ENCODE measurements at places on chromosomes 1 and 21.

DNA sequence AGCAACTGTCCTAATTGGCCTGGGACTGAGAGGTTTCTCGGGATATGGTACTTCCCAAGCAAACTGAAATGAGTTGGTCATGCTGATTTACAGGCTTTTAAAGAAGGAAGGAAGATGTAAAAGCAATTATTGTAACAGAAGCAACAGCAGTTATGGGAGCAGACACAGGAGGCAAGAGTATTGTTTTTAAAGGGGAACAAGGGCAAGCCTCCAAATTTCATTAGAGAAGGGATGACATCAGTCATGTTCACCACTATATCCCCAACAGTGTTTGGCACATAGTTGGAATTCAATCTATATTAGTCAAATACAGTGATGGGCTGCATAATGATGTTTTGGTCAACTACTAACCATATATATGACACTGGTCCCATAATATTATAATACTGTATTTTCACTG lies 46.0 kb upstream of the JUN start:
- no peak for ATAC-seq

GRCh38 chr1:12405325-12406210 lies 175.7 kb downstream of the VPS13D start:
- ATAC-seq = no peak

- no peak for ATAC-seq
These were observed 36.1 kb downstream of the RUNX3 start for GRCh38 chr1:24894002-24894401.

DNA sequence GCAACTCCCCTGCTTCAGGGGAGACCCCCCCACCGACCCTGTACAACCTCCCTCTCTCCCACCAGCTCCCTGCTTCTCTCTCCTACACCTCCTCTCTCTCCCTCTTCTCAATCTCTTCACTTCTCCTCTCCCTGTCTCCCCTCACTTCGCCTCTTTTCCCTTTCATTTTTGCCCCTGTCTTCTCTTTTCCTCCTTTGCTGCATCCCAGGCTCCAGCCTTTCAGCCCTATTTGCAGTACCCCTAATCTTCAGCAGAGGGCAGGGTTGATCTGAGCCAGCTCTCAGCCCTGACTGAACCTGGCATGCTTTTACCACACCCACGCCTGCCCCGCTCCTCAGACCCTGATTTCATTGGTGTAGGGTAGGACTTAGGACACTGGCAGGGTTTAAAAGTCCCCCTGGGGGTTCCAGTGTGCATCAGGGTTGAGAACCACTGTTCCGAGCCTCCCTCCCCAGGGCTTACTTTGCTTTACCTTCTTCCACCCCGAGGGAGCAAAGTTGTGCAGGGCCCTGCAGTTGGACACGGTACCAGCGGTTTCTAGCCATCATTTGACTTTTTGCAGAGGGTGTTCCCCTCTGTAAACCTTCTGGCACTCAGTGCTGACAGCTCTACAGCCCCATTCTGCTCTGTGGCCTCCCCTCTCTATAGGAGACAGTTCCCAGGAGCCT lies 67.3 kb upstream of the CNTN2 start:
- peak; percentile 63 for ATAC-seq

DNA sequence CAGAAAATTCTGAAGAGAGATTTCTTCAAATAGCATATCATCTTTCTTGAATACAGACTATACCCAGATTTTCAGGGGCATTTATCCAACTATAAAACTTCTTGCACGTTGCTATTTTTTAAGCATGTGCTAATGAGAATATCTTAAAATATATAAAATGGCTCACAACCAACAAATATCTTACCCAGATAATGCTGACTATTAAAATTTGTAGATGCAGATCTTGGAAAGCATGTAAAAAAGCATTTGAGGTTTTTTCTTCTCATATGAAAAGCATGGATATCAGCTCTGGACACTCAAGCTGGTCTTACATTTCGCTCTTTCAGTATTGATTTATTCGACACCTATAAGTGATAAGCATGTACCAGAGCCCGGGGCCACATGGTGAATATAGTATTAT lies 1187.7 kb upstream of the ADGRL4 start:
- no peak for ATAC-seq

DNA sequence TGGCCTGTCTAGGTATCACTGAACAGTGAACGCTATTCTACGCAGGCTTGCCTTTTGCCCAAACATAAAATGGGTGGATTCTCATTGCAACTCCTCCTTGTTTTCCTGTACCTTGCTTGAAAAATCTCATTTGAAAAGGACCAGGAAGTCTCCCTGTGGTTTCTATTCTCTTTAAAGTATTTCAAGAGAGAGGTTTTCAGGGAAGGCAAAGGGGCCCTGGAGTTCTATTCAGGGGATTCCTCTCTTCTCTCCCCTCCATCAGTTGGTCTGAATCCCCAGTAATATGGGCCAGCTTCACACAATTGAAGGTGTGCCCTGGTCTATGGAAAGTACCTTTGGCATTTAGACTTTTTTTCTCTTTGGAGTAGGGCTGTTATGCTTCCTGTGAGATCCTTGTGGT lies 311.3 kb downstream of the RGS7 start:
- ATAC-seq = no peak

GRCh38 chr1:10193288-10193687 lies 17.1 kb upstream of the KIF1B start:
- ATAC-seq = no peak

GRCh38 chr1:54967372-54967771 lies 13.1 kb upstream of the TMEM61 start:
- no peak for ATAC-seq

DNA sequence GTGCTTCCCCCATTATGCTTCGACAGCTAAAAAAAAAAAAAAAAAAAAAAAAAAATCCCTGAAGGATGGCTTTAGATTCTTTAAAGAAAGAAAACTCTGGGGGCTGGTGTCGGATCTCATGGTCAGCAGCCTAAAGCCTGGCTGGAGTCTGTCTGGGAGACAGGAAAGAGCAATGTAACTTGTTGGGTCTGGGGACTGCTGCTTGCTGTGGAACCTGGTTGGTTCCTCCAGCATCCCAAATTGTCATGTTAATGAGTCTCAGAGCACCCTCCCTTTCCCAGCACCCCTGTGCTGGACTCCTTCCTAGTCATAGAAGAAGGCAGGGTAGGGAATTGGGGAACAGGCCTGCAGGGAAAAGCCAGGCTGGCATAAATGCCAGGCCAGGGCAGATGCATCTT lies 3.0 kb downstream of the KCNC4 start:
- ATAC-seq = no peak

GRCh38 chr1:18794561-18794960 lies 64.9 kb downstream of the TAS1R2 start:
- no peak for ATAC-seq

- ATAC-seq = no peak
These were observed 213.9 kb upstream of the LYPLAL1 start for GRCh38 chr1:218959784-218960183.

DNA sequence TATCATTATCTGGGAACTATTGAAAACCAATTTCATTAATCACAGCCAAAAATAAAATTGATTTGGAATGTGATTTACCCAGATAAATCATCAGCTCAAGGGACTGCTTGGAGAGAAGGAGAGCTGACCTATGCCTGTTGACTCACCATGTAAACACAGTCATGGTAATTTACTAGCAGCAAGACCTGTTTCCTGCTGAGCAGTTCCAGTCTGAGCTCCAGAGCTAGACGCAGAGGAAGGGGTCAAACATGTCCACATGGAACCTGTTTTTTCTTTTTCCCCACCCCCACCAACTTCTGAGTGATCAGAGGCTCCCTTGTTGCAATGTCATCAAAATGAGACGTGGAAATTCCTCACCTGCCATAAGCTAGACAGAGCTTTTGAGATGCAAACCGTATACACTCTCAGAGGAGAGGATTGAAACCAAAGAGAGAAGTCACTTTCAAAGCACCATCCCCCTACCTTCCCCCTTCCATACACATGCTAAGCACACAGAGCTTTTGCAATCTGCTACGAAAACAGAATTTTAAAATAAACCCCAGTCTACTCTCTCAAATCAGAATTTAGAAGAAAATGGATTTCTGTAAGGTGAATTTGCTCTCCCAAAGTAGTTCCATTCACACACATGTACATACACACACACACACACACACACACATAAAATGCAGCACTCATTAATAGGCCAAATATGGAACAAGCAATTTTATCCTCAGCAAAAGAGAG lies 55.9 kb upstream of the PTGFRN start:
- ATAC-seq = peak; percentile 97

DNA sequence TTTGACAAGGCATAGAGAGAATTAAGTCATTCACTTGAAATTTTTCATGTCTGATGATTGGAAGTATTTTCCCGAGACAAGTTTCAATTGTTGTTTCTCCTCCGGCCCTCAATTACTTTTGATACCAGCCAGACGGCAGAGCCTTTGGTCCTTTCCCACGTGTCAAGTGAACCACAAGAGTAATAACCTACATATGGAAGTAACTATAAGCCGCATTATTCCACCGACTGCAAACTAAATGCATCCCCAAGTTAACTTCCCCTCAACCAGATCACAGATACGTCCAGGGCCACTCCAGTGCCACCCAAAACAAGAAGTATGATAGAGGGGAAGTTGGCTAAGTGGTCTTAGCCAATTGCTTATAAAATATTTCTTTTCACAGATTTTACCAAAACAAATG lies 20.2 kb downstream of the COLGALT2 start:
- ATAC-seq = no peak

DNA sequence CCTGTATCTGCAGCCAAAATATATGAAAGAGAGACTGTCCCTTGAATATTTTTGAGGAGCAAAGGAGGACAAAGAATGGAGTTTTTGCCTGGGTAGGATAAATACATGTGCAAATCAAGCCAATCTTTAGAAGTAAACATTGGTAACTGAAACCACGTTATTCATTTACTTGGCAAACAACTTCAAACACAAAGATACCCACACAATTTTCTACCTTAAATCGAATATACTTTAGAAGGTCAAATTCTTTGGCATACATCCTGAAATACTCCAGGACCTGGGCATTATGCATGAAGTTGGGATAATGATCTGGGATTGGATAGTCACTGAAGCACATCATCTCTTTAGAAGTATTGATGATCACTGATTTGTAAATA lies 9.6 kb downstream of the FMO5 start:
- ATAC-seq = no peak

DNA sequence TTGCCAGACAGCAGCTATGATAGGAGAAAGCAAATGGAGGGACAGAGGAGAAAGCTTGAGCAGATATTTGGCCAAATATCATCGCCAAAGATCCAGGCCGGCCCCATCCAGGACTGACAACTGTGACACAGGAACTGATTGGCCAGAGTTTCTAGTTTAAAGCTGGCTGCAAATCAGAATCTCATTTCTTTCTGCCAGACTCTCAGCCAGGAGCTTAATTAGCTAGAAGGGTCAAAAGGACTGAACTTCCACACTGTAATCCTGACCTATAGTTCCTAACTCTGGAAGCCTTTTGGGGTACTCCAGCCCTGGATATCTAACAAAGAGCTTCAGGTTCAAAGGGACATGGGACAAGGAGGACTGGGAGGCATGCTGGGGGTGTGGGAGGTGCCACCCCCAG lies 106.7 kb upstream of the GNG12 start:
- no peak for ATAC-seq

DNA sequence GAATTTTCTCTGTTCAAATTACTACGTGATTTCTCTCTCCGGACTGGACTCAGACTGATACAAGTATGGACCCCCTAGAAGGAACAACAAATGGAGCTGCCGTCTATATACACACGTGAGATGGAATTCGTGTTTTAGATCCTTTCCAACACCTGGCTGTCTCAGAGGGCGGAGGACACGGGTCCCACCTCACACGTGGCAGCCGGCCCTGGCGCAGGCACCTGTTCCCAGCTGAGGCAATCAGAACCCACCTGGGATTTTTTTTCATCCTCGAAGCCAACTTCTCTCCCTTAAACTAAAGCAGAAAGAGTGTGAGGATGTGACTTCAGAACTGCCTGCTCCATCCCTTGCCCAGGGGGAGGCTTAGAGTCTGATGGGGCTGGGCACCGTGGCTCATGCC lies 34.1 kb upstream of the SCCPDH start:
- ATAC-seq = no peak

DNA sequence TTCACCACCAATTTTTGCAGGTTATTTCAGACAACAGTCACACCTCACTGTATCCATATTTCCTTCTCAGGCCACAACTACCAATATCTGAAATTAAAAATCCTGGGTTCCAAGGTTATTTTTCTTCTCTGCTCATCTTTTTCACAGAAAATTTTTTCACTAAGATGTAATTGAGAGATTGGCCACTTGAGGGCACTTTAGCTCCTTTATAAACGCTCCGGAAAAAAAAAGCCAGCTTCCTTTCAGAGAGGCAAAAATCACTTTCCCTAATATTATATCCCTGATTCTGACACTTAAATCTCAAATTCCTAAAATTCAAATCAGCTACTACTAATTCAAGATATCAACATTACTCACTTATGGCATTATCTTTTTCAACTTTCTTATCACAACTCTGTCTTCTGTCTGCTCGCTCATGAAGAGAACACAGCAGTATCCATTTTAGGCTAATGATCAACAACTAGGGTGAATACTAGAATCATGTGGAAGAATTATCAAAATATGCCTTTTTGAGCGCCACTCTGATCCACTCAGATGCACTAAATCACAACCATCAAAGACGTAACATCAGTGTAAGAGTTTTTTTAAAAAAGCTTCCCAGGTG lies 101.4 kb upstream of the RGS1 start:
- no peak for ATAC-seq

DNA sequence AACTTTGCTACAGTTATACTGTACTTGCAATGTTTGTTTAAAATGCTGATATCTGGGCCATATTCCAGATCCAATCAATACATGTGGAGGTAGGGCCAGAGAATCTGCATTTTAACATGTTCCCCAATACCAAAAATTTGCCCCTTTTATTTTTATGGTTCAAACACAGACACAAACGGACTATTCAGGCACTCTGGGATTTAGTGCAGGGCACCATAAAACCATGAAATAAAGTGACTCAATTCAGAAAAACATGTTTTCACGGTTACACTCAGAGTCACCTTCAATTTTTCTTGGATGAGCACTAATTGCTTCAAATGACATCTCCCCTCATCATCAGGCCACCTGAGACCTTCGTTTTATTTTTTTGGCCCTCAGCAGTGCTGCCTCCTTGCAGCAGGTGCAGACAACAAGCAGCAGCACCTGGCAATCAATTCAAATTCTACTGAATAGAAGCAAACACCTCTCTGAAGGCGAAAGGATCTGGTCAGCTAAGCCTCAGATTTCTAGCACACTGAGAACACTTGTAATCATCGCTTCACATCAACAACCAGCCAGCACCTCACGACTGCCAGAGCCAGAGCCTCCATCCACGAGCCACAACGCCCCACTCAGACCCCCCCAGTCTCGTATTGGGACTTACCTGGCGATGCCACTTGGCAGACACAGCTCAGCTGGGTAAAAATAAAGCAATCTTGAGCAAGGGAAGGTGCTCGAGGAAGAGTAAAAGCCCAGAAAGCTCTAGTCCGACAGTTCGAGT lies 1.1 kb downstream of the ERO1B start:
- ATAC-seq = no peak

GRCh38 chr1:173024543-173024942 lies 26.2 kb downstream of the TNFSF18 start:
- ATAC-seq = no peak

- ATAC-seq = no peak
These were observed 84.0 kb upstream of the PALMD start for GRCh38 chr1:99561952-99562351.
